ENCODE measurements at places on chromosomes 16 and 17.

DNA sequence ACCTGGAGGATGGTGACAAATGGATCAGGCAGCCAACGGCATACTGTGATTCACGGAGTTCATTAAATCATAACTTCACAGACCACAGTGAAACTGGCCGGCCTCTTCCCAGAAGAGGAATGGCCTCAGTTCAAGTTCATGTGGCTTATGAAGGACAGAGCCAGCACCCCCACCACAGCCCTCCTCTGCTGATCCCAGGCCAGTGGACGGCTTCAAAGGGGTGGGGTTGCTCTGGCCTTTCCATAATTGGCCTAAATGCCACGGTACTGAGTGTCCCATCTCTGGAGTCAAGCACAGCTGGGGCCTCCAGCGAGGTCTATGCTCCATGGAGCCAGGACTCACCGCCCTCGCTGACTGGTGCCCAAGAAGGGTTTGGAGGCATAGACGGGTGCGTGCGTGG, 21.4 kb downstream of the GALNS start:
- no peak for DNase-seq

GRCh38 chr16:73735954-73736353, 560.7 kb upstream of the PSMD7 start:
- DNase-seq = no peak

DNA sequence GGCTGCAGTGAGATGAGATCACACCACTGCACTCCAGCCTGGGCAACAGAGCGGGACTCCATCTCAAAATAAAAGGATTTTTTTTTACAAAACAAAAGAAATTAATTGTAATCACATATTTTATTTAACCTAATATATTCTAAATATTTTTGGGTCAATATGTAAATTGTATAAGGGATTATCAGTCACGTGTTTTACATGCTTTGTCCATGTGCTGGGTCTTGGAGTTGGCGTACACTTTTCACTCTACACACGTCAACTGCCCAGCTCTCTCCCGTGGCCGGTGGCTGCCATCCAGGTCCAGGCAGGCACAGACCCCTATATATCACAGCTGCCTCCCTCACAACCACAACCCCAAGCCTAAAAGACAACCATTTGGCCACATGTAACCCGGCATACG, 68.1 kb downstream of the RBFOX3 start:
- DNase-seq = no peak

DNA sequence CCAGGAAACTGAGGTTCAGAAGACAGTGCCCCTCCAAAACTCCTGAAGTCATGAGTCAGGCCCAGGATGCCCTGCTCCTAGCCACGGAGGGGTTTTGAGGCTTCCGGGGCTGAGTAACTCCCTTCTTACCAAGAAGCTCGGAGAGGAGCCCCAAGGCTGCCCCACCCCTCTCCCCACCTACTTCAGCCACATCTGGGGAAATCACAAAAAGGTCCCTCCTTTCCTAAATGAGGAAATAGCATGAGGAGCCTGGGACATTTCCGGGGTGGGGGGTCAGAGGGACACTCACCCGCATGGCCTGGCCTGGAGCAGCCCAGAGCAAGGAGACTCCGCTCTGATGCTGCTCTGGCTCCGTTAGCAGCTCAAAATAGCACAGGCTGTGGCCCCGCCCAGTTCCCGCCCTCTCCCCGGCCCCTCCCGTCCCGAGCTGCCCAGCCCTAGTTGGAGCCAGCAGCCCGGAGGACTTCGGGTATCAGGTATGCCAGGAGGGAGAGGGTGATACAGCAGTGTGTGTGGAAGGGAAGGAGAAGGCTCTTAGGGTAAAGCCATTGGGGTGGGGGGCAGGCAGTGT, 40.1 kb downstream of the MYO18A start:
- DNase-seq = no peak

- DNase-seq = no peak
Observed at GRCh38 chr16:16042076-16042475, 92.7 kb downstream of the ABCC1 start.

GRCh38 chr17:38705803-38706504, 881 bp downstream of the MLLT6 start:
- DNase-seq = no peak

- DNase-seq = no peak
Observed at GRCh38 chr17:73595479-73595878, 48.8 kb downstream of the SDK2 start.

DNA sequence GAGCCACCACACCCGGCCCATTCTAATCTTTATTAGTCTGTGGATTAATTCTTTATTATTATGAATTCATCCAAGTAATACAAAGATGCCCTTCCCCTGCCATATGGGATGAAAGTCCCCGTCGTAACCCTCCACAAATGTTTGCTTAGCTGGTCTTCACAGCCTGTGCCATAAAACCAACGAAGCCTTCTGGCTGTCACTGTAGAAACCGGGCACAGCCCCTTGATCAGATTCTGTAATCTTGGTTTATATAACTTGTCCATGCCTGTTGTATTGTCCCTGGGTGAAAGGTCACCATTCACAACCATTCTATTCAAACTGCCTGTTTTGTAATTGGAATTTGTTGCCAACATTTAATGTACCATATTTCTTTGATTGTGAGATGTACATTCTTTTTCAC, 66.5 kb downstream of the ATP2C2 start:
- DNase-seq = no peak

DNA sequence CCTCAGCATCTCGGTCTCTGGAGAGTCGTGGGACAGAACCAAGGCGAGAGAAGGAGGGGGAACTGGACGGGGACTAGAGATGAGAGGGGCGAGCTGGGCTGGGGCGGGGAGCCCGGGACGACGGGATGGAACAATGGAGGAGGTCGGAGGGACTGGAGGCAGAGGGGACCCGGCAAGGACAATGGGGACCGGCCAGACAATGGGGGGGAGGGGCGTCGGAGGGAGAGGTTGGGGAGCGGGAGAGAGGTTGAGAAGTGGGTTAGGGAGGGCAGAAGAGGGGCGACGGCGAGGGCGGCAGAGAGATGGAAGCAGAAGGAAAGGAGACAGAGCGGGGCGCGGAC, 719 bp downstream of the NGFR start:
- no peak for DNase-seq

DNA sequence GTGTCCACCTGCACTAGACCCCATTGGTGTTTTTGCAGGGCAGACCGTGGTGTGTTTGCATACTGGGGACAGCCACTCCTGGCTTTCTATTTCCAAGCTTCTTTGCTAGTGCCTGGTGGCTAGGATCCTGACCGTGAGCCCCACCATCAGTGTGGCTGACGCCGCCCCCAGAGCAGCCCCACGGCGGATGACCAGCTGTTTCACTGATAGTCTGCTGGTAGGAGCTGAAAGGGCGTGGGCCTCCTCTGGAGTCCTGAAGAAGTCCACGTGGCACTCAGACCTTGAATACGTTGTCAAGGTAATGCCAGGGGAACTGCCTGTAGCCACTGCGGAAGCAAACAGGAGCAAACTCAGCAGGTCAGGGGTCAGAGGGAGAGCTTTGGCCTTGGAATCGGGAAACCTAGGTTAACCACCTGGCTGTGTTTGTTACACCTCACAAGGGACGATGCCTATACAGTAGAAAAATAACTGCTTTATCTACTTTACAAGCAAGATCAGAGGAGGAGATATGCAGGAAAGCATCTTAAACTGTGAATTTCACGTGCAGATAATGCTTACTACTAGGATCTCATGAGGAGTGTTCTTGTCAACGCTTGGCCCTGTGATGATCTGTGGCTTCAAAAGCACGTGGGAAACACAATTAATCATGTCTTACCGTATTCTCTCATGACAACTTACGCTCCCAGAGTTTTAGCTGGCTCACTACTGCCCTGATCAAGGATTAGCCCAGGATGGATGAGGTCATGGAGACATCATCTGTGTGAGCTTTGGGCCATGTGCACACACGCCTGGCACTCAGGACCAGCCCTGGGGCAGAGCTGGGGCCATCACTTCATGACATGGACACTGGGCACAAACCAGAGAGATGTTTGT, 30.3 kb downstream of the ALDH3A2 start:
- DNase-seq = no peak

GRCh38 chr17:4514206-4514605, 15.5 kb downstream of the SPNS2 start:
- no peak for DNase-seq

DNA sequence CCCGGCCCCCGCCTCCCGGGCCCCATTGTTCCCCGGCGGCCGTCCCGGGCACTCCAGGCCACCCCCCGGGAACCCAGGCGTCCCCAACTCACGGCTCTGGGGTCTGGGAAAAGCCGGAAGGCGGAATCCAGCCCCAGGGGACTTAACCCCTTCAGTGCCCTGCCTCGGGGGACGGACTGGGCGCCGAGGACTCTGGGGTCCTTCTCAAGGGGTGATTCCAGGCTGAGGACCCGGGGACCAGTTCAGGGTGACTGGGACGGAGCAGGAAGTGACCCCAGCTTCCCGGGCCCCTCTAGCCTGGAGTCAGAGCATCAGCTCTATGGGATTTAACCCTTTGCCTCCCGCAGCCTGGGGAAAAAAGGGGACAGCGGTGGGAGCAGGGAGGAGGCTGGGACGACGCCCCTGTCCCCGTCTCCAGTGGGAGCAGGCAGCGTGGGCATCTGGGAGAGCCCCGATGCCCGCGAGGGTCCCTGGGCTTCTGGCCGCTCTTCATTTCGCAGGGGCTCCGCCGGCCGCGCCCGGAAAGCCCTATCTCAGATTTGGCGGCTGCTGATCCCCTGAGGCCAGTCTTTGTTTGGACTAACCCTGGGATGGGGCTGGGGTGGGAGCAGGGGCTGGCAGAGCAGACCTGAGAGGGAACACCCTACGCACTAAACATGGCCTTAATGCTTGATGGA, at the start of gene ZNF629:
Gene ZNF629 (minus strand): TSS at position 270 of the 677 bp plus-strand sequence. CDS start 2,723 bp downstream, outside the sequence.
- no peak for DNase-seq

GRCh38 chr16:4668313-4668960, 24.9 kb upstream of the NUDT16L1 start:
- no peak for DNase-seq

GRCh38 chr17:28747051-28747691, 3.4 kb downstream of the TRAF4 start:
- no peak for DNase-seq

DNA sequence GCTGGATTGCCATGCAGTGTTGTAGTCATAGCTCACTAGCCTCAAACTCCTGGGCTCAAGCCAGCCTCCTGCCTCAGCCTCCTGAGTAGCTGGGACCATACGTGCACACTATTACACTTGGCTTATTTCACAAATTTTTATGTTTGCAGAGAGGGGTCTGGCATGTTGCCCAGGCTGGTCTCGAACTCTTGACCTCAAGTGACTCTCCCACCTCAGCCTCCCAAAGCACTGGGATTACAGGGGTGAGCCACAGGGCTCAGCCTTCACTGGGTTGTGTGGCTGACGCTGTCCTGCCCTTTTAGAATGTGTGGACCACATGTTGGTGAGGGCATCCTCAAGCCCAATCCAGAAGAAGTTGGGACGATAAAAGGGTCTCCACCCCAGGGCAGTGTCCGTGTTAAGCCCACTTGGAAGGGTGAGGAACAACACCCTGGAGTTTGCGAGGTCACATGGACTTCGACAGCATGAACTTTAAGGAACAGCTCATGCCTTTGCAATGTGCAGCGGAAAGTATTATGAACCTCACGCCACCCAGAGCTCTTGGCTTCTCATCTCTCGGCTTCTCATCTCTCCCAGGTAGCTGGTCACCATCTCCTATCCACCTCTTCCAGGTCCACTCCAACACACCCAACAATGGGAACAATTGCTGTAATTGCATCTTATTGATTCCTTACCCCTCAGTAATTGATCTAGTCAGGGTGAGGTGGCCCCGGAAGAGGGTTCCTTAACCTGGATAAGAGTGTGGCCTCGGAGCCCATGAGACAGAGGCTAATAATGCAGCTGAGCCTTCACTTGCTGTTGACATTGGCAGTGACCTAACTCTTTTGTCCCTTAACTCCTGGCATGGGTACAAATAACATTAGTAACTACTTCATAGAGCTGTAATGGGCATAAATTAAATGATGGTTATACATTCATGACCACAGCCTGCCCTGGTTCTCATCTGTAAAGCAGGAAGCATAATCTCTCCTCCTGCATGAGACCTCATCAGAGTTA, 6.7 kb downstream of the FOXL1 start:
- no peak for DNase-seq

DNA sequence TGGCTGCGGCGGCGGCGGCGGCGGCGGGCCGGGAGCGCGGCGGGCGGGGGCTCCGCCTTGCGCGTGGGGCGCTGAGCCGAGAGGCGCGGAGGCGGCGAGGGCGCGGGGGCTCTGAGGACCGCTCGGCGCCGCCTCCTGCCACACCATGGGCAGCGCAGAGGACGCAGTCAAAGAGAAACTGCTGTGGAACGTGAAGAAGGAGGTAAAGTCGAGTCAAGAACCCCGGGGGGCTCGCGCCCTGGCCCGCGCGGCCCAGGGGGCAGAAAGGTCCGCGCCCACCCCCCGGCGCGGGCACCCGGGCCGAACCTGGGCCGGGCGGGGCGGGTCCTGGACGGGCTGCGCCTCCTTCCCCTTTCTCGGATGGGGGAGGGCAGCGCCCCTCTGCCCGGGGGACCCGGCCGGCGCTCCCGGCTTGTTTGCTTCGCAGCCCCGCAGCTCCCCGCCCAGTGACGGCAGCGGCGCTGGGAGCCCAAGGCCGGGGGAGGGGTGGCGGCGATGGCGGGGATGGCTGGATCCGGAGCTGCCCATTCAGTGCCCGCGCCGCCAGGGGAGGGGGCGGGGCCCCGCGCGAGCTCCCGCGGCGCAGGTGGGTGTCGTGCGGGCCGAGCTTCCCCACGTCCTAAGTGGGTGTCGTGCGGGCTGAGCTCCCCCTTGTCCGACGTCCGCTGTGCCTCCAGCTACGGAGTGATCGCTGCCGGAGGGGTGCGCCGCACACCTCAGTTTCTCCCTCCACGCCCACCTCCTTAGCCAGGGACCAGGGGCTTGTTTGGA, 428 bp downstream of the SGSM2 start:
- DNase-seq = no peak

GRCh38 chr17:50993544-50993943, 127.1 kb downstream of the SPAG9 start:
- DNase-seq = no peak

- no peak for DNase-seq
Observed at GRCh38 chr17:69287168-69287567, 39.8 kb downstream of the ABCA5 start.

DNA sequence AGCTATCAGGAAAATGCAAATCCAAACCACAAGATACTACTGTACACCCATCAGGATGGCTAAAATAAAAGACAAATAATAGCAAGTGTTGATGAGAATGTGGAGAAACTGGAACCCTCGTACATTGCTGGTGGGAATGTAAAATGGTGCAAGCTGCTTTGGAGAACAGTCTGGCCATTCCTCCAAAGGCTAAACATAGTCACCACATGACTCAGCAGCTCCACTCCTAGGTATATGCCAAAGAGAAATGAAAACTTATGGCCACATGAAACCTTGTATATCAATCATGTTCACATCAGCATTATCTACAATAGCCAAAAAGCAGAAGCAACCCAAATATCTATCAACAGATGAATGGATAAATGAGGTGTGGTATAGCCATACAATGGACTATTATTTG, 28.5 kb downstream of the VAC14 start:
- no peak for DNase-seq

DNA sequence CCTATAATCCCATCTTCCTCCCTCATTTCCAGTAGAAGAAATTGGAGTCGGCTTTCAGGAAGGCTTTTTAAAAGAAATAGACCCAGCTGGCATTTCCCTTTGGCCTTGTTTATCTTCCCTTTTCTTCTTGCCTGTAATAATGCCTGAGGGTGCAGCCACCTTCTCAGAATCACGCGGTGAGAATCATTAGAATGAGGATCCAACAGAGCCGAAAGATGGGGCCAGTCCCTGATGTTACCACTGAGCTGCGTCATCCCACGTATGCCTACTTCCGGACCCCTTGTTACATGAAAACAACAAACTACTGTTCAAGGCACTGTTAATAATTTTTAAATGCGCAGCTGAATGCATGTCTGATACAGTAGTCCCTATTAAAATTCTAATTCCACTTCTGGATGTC, 24.1 kb downstream of the SDR42E1 start:
- DNase-seq = no peak

GRCh38 chr17:11204991-11205390, 36.0 kb upstream of the SHISA6 start:
- DNase-seq = no peak
